ENCODE measurements at places on chromosomes 2 and 18.

GRCh38 chr2:239960929-239961661, 64.0 kb downstream of the NDUFA10 start:
- no peak for DNase-seq

DNA sequence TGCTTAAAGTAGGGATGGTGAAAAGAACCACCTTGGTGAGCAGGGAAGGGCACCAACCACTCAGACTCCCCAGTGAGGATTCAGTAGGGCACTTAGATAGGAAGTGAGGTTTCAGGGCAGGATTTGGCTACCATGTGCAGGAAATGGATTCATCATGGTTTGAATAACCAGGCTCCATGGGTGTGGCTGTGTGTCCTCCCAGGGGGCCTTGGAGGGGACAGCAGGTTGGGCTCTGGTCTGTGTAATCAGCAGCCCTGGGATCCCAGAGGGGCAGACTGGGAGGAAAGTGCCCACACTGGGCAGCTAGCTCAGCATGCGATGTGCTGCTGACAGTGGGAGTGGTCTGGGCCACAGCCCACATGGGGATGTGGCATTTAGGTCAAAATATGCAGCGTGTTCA, 224.6 kb downstream of the CELF4 start:
- DNase-seq = no peak

GRCh38 chr2:134189009-134189720, 64.7 kb upstream of the MGAT5 start:
- no peak for DNase-seq

- DNase-seq = no peak
These were observed 50.7 kb downstream of the ATIC start for GRCh38 chr2:215362562-215362904.

DNA sequence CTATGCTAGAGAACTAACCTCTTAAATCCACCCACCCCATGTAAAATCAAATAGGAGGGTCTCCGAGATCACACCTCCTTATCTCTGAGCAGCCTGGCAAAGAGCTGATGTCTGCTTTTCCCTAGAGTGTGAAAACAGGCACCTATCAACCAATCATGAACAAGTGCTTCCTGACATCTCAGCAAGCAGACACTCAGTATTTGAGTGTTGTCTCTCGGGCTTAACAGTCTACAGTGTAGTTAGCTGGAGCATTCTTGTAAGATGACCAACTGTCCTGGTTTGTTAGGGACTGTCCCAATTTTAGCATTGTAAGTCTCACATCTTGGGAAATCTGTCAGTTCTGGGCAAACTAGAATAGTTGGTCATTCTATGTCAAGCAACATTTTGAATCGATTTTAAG, 26.4 kb downstream of the MARCHF4 start:
- DNase-seq = no peak

DNA sequence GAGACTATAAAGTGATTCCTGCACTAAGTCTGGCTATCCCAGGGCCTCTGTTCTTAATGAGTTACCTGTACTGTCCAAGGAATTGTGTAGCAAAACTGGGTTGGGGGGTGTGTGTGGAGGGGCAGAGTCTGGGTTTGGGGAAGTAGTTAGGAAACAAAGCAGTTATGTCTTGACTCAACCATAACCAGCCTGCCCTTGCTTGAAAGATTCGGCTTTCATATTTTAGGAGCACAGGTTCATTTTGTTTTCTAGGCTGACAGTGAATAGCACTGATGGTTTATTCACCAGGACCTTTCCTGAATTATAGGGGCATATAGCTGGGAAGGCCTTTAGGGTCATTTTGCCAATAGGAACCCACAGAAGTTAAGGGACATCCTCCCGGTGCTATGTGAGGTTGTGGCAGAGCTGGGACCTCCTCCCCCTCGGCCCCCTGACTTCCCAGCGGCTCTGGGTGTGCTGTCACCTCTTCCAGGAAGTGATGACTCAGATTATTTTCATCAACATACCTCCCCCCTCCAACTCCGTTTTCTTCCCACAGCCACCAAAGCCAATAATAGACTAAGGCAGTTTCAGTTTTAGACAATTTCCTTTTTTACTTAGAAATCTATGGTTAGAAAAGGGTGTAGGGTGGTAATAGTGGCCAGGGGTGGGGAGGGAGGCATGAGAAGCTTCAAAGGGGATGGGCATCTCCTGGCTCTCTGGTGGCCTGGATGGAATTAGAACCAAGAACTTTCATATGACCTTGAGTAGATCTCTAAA, 44.8 kb downstream of the SETBP1 start:
- DNase-seq = peak; percentile 61

DNA sequence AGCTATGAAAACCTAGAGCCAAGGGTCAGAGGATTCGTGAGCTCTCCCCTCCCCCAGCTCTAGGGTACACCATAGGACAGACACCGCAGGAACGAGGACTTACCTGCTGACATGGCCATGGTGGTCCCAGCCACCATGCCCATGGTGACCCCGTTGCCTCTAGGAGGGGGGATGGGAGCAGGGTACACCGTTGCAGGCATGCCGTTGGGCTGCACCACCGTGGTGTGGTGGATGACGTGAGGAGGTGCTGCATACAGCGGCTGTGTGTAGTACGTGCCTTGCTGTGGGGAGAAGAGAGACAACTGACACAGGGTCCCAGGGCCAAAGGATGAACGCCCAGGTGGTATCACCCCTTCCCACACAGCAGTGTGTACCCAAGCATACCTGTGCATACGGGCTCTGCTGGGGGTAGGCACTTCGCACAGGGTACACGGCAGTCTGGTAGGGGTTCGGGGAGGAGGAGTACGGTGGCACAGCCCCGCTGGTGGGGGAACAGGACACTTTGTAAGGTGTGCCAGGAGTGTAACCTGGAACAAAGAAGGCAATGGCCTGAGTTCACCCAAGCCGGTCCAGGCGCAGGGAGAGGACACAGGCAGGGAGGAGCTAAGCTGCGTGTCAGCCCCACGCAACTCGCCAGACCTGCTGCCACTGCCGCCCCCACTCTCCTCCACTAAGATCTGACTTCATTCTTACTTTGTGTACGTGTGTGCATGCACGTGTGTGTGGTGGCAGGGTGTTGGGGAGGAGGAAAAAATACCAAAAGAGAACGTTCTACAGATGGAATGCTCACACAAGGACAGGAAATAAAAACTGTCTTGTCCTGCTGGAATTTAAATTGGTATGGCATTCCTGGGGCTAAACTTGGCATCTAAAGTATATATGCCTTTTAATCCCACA, 37.8 kb downstream of the FAM168B start:
- DNase-seq = no peak

- no peak for DNase-seq
These were observed 275.1 kb upstream of the RND3 start for GRCh38 chr2:150762571-150762970.

DNA sequence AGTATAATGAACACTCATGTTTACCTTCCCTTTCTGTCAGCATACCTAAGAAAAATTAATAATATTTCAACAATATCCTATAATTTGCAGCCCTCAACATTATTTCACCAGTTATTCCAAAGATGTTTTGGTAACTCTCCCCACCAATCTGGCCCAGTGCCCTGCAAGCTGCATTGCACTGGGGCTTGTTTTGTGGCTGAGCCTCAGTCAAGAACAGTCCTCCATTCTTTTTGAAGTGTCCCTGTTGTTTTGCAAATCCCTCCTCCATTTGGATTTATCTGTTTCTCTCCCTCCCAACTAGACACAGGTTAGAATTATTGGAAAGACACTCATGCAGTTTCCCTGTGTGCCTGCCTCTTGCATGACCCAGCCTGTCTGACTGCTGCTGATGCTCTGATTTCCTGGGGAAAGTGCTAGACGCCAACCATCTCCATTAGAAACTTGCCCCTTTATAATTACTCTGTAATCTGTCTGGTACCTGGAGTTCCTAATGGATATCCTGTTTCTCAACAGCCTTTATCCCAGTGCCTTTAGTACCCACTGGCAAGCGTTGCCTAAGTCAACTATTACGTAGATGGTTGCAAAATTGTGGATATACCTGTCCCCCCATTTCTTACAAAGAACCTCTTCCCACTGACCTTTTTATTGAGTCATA, 60.2 kb downstream of the EIF5B start:
- DNase-seq = no peak

DNA sequence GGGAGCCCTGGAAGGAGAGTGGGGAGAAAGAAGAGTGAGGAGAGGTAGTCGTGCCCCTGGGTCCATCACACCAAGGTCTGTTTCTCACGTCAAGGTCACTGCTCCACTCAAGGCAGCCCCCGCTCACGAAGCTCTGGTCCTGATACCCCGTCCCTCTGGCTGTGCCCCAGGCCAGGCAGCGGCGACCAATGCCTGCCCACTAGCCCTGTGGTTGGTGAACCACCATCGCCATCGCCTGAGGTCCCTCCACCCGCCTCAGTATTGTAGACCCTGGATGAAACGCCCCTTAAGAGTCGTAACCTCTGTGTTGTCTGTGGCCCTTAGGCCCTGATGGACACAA, 378.3 kb upstream of the MYT1L start:
- DNase-seq = no peak

Data from activated T-helper 9 cell treated with anti-CD3 and anti-CD28 coated beads, Interleukin-2, amount 50 U/mL, for 16 hours (primary cell).